ENCODE measurements at places on chromosomes 5 and 9.

GRCh38 chr5:112210430-112211005 lies 208.6 kb downstream of the EPB41L4A start:
- DNase-seq: no peak

GRCh38 chr5:104840284-104840683 lies 1277.7 kb upstream of the NUDT12 start:
- DNase-seq: no peak

DNA sequence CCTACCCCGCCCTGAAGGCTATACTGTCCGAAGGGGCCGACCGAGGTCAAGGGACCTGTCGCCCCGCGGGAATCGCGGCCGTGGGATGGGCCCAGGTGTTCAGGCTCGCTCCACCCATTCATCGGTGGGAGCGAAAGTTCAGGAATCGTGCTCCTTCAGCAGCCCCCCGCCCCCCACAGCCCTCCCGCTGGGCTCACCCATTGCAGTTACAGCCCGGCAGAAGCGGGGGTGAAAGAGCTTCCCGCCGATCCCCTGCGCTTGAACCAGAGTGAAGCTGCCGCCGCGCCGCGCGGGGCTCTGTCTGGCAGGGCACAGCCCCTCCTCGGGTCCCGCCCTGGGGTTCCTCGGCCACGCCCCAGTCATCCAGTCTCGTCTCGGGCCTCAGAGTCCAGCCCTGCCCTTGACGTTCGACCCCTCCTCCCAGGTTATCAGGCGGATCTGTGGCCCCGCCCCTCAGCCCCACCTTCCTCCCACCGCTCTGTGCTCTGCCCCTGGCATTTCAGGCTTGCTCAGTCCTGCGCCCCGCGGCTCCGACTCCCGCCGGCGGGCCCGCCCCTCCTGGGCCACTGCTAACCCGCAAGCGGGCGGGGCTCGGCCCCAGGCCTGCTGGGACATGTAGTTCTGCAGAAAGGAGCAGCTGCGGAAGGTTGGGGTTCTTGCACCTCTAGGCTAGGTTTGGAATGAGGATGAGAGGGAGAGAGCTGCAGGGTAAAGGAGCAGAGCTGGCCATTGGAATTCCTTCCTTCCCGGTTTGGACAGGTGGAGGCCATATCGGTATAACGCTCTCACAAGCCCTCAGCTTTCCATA lies at the start of gene MYORG:
TSS of gene MYORG (minus strand) at position 303 of the 808 bp plus-strand sequence. CDS start 3,955 bp downstream, outside the sequence.
- DNase-seq: peak; percentile 91

DNA sequence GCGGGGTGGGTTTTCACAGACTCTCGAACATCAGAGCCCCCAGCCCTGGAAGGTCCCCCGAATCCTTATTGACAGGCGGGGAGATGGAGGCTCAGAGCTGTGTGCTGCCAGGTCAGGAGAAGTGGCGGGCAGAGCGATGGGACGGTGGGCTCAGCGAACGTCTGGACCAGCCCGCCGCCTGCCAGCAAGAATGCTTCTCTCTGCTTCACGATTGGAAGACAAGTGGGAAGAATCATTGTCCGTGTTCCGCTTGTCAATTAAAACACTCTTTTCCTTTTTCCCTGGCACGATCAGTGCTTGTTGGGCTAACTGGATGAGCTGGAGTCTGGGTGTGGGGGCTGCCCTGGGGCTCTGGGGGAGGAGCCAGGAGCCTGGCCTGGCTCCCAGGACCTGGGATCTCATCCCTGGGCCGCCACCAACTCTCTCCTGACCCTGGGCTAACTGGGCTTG lies 1.6 kb downstream of the COL5A1 start:
- DNase-seq: no peak

GRCh38 chr5:31981361-31981945 lies 192.7 kb downstream of the GOLPH3 start:
- no peak for DNase-seq

DNA sequence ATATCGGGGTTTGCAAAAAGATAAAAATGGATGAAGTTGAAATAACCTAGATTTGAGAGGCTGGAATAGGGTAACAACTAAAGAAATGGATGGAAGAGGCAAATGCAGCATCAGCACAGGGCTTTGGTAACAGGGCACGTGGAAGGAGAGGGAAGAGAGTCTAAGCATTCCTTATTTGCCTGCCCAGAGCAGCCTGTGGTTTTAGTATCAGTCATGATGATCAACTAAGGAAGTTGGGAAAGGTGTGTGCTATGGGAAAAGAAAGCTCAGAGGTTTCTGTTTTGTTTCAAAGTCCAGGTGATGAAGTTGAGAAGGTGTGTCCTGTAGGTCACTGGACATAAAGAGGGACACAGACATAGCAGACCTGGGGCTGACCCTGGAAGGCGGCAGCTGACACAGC lies 28.8 kb downstream of the GAS1 start:
- no peak for DNase-seq

DNA sequence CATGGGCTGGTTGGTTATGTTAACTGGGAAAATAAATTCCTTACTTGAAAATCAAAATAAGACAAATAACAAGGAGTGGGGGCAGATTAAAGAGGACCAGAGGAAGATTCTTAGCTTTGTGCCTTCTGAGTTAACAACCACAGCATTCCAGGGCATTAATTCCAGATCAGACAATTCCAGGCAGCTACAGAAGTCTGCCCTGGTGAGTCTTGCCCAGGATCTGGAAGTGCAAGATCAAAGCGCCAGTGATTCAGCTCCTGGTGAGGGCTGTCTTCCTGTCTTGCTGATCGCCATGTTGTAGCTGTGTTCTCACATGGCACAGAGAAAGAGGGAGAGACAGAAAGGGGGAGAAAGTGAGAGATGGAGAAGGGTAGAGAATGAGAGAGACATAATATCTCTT lies 65.6 kb downstream of the ANXA2R start:
- no peak for DNase-seq

DNA sequence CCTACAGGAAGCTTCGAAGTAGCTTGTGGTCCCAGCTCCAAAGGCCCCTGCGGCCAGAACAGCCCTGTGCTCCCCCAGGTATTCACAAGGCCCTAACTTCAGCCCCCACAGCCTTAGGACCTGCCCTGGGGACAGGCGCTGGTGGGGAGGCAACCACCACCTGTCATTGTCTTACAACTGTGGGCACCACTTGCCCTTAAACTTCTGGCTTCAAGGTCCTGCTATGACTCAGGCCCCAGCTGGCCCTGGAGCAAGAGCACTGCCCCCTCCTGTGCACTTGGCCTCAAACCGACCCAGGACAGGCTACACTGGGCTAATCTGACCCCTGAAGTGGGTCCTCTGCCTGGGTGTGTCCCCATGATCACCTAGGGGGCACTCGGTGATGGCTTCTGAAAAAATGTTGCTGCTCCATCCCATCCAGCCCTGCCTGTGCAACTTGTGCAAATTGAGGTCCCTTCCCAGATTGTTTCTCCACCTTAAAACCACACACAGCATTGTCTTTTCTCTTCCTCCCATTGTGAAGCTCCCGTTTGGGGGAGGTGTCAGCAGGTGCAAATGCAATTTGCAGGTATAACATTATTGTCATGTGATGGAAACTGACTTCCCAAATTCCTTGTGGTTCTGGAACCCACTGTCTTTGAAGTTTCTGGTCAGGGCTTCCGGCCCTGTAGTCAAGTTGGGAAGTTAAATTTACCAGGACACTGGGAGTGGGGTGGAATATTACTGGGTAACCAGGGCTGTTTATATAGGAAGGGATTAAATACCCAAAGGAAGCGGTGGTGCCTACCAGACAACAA lies 1.1 kb upstream of the PROB1 start:
- DNase-seq: no peak

DNA sequence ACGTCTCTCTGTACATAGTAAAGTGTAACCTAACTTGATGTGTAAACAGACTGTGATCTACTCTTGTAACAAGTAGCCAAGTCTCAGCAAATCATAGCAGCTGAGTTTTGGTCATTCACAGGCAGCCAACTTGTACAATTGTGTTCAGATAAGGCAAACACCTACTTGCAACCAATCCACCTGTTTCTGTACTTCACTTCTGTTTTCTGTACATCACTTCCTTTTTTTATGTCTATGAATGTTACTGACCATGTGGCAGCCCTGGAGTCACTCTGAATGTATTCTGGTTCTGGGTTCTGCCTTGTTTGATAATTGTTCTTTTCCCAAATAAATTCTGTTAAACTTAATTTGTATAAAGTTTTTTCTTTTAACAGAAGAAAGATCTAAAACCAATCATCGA lies 26.0 kb downstream of the RLN2 start:
- DNase-seq: no peak

GRCh38 chr5:153039501-153039900 lies 451.0 kb upstream of the GRIA1 start:
- no peak for DNase-seq

DNA sequence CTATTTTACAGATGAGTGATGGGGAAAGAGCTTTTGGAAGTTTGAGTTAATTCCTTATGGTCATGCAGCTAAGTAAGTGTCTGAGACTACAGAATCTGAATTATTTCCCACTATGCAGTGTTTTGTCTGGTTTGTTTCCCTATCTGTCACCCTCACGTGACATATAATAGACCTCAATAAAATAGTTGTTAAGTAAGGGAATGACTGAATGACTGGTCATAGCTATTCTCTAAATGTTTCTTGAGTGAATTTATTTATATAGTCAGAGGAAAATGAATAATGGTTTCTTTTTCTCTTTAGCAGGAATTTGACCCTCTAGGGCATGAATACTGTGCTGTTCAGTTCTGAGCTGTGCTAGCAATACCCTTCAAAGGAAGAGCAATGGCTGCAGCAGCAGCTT lies 10.3 kb downstream of the TRIM32 start:
- DNase-seq: no peak

DNA sequence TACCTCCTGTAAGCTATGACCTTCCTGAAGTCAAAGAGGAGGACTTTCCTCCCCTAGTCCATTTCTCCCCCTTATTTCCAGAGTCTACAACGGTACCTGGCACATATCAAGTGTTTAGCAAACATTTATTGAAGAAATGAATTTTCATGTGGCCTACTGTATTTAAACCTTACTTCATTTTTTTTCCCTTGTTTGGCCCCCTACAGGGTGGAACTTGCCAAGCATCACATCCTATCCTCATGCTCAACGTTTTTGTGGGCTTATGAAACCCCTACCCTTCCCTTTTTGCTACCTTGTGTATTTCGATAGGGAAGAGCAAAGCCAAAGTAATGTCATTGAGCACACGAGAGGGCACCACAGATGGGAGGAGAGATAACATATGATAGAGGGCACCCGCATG lies 1857.8 kb upstream of the WWC1 start:
- no peak for DNase-seq

DNA sequence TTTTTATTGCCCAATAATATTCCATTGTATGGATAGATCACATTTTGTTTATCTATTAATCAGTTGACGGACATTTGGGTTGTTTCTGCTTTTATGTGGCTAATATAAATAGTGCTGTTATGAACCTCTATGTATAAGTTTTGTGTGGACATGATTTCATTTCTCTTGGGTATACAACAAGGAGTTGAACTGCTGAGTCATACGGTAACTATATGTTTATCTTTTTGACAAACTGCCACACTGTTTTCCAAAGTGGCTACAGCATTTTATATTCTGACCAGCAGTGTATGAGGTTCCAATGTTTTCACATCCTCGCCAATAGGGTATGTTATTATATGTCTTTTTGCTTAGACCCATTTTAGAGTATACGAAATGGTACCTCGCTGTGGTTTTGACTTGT lies 264.3 kb downstream of the RFX3 start:
- DNase-seq: no peak

DNA sequence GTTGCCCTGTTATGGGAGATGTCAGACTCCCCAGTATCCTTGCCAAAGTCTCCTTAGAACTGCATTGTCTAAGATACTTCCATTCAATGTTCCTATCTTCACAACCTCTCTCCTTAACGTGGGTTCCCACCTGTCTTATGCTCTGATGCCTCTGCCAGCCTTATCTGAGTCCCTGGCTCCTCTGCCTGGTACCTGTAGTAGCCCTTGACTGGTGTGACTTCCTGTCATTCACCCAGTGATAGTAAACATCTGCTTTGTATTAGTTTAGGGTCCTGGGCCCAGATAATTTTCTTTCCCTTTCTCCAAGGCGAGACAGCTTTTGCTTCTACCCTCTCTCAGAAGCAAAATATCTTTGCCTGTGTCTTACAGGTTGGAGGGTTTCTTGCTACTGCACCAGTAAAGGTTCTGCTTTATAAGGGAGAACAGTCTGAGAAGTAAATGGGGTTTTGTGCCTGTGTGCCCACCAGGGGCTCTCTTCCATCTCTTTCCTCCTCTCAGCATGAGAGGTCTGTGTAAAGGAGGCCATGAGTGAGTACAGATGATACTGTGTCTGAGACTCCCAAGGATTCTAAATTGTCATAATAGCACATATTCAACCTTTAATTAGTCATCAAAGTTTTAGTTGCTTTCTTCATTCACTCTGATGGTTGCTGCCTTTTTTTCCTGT lies 220.8 kb downstream of the PRR16 start:
- no peak for DNase-seq

DNA sequence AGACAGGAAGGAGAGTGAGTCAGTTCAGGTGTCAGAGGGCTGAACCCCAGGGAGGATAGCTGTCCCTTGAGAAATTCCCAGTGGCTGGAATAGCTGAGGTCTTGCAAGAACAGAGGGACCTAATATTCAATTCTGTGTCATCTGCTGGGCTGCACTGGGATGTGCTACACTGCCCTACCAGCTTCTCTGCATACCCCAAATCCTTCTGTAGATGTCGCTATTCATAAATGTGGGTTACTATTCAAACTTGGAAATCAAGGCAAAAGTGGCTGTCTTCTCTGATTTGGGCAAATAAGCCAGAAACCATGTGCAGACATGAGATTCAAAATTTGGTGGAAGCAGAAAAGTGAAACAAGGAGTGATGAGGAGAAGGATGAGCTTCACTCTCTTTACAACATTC lies 16.3 kb downstream of the TNFSF8 start:
- no peak for DNase-seq

GRCh38 chr9:95477885-95478284 lies 38.9 kb downstream of the PTCH1 start:
- DNase-seq: no peak

GRCh38 chr9:111904891-111905291 lies 8.3 kb downstream of the UGCG start:
- no peak for DNase-seq

- DNase-seq: no peak
These were observed 468.1 kb downstream of the SPATA31D1 start for GRCh38 chr9:82456642-82457041.

DNA sequence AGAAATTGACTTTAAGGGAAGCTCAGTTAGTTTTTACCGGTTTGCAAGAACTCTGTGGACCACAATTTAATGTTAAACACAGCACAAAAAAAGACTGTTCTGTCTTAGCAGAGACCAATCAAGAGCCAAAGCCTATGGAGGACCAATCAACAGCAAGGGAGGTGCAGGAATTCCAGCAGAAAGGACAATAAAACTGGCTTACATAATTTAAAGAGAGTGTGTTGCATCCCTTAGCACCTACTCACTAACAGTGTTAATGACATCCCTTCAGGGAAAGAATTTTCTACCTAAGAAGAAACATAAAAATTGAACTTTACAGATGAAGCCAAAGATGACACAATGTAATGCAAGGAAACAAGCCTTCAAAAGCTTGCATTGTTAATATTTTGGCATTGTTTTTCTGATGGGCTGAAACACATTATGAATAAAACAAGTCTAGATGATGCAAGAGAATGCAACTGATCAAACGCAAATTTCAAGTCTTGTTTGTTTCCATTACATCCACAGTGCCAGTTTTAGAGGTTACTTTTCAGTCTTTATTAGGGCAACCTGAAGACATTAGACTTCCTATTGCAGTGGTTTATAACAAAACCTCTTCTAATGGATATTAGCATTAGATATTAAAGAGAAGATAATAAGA lies 111.3 kb upstream of the FST start:
- DNase-seq: no peak

- no peak for DNase-seq
These were observed 814 bp downstream of the CCDC125 start for GRCh38 chr5:69331528-69332445.

Data from effector CD8-positive, alpha-beta T cell (primary cell).